Activated CD4-positive, alpha-beta T cell treated with anti-CD3 and anti-CD28 coated beads for 4 hours (primary cell): ENCODE measurements at places on chromosomes 3 and 15.

DNA sequence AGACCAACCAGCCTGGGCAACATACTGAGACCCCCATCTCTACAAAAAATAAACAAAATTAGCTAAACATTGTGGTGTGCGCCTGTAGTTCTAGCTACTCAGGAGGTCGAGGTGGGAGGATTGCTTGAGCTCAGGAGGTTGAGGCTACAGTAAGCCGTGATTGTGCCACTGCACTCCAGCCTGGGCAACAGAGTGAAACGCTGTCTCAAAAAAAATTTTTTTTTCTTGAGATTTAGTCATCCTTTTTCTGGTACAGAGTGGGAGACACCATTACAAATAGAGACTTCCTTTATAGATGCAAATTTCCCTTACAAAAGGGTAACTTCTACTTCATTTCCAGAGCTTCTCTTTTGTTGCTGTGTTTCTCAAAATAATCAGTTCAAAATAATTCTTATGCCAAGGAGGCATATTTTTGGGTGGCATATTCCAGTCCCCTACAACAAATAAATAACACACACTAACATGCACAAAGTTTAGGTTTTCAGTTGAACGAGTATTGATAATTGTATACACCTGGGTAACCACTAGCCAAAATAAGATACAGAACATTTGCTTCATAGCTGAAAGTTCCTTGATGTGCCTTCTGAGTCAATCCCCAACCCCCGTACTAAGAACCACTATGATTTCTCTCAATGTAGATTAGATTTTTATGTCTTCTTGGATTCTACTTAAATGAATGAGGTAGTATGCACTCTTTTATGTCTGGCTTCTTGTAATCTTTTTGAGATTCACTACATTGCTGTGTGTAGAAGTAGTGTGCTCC lies 248.9 kb upstream of the PROK2 start:
- no peak for DNase-seq

GRCh38 chr15:81068516-81068915 lies 65.6 kb upstream of the CFAP161 start:
- no peak for DNase-seq

DNA sequence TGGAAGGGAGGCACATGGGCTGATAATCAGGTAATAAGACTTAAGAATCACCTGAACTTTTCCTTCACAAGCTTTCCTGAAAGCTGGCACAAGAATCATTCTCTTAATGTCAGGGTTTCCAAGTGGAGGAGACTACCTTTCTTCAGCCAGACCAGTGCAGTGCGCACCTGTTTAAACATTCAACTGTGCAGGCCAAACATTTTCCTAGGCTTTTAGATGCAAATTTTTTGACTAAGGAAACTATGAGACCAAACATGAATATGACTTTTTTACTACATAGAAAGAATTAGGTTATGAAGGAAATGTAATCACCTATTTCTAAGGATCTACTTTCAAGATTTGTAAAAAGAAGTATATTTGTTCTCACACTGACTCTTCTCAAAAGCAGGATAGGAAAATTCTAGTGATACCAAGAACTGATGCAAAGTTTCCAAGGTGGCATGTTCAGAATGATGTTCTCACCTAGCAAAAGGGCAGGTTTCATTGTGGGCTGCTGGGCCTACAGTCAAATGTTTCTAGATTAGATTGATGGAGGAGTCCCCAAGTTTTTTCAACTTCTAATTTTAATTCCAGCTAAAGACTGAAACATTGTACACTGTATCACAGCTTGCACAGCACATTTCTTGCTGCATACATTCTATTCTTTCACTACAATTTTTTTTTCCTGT lies 339.1 kb downstream of the TIGIT start:
- no peak for DNase-seq

DNA sequence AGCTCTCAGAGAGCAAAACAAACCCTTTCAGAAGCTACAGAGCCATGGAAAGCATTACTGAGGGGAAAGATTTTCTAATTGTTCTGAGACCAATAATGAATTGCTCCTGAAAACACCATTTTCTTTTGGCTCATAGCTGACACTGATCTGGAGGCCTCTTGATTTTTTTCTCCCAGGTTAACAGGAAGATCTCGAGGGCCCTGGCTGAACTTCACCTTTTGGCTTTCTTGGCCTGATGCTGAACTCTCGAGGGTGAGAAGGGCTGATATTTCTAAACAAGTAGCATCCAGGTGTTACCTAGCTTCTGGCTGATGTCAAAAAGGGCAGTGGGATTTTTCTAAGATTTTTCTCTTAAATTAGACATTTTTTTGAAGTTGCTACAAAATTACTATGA lies 19.9 kb upstream of the NFKBIZ start:
- DNase-seq, result no peak

GRCh38 chr3:120393761-120394160 lies 44.6 kb upstream of the LRRC58 start:
- no peak for DNase-seq

DNA sequence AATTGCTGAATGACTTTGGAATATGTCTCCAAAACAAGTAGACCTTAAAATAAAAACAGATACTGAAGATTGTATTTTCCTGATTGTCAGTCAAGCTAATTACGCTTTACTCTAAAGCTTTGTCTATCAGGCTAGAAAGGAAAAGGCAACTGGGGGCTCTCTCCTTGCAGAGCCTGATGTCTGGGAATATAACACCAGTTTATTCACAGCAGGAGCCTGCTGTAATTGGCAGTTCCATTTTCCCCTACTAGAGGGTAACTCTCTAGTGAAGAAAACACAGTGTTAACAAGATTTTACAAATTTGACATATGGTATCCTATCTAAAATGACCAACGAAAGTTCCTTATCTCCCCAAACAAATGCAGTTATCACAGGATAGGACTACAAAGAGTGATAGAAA lies 158.8 kb downstream of the PDZRN3 start:
- no peak for DNase-seq

DNA sequence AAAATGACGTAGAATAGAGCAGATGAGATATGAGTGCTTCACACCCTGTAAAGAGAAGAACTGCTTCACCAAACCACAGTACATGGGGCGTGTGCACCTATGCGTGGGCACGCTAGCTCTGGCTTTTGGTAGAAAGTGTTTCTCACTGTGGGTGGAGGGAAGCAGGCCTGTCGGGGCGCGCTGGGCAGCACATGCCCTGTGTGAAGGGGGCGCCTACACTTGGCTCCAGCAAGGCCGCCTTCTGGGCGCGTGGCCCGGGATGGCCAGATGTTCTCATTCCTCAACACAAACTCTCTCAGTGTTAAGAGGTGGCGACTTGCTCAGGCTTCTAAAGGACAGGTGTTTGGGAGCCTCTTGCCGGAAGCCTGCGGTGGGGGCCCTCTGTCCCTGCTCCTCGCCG lies 90.0 kb downstream of the FBLN2 start:
- DNase-seq, result no peak
